Stimulated activated CD8-positive, alpha-beta memory T cell treated with anti-CD3 and anti-CD28 coated beads, Interleukin-4, amount 100 ng/mL, for 24 hours (primary cell): ENCODE measurements at places on chromosomes 6 and 20.

GRCh38 chr6:74549746-74550145 lies 656.1 kb downstream of the COL12A1 start:
- DNase-seq = no peak

- no peak for DNase-seq
Observed at GRCh38 chr6:160421854-160422253, 73.7 kb downstream of the SLC22A3 start.

GRCh38 chr6:41103847-41104246 lies 31.1 kb downstream of the NFYA start:
- DNase-seq = no peak

DNA sequence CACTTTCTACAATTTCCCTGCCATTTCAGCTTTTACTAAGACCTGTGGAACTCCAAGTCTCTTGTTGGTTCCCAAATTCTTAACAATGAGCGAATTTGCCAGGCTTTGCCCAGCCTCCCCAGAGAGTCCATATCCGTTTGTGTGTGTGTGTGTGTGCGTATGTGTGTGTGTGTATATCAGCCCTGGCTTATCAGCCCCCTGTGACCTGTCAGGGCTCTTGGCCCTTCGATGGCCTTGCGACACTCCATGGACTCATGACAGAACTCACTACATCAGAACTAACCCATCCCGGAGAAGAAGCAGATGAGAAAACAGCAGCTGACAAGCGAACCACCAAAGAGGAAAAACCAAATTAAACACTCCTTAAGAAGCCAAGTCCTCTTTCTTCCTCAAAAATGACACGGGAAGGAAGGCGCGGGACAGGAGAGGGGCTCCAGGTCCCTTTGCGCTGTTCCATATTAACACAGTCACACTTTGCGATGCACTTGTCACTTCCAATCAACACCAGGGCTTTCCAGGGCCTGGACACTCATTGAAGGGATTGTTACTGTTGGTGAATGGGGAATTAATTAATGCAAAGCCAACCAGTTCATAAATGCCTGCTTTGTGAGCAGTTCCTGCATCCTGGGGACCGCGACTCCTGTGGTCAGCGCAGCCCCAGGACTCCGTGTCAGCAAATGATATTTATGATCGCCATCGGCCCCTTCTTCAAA lies 524.0 kb downstream of the CD83 start:
- DNase-seq = no peak

DNA sequence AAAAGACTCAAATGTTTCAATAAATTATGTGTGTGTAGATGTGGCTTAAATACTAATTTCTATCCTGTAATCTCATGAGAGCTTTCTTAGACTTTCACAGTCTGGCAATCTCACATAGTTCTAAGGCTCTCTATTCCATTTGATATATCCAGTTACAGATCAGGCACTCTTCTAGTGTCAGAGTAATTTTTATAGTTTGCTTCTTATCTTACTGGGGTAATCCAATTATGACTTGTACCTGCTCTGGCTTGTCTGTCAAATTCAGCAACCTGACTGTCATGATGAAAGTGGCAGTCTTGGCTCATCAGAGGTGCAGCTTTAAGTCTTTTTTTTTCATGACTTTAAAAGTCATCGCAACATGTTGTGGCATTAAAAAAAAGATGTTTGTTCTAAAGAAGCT lies 513.2 kb upstream of the MAN1A1 start:
- DNase-seq = no peak
